Chondrocyte (in vitro differentiated cells): ENCODE measurements at places on chromosomes 7 and 10.

DNA sequence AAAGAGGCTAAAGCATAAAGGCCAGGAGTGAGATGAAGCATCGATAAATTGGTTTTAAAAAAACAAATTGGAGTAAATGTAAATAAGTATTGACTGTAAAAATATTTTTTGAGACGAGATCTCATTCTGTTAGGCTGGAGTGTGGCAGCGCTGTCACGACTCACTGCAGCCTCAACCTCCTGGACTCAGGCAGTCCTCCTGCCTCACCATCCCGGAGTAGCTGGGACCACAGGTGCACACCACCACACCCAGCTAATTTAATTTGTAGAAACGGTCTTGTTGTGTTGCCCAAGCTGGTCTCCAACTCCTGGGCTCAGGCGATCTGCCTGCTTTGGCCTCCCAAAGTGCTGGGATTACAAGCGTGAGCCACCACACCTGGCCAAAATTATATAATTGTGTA lies 17.8 kb downstream of the HNRNPA2B1 start:
- no peak for DNase-seq

- no peak for DNase-seq
These were observed 124.4 kb downstream of the HGF start for GRCh38 chr7:81645435-81645834.

DNA sequence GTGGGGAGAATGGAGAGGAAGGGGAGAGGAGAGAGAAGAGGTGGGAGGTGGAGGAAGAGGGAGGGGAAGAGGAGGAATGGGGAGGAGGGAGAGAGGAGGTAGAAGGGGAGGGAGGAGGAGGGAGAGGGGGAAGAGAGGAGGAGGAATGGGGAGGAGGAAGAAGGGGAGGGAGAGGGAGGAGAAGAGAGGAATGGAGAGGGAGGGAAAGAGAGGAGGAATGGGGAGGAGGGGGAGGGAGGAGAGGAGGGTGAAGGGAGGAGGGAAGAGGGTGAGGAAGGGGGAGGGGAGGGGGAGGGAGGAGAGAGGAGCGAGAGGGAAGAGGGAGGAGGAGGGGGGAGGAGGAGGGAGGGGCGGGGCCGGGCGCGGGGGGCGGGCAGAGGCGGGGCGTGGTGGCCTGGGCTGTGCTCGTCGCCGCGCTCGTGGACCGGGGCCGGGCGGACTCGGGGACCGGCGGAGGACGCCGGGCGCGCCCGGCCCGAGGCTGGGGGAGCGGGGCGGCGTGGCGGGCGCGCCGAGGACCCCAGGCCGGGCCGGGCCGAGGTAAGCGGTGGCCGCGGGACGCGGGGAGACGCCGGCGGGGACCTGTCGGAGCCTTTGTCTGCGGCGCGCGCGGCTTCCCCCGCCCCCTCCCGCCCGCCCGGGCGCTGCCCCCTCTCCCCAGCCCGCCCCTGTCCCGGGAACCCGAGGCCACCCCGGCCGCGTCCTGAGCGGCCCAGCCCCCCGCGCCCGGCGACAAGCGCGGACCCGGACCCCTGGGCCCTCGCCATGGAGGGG lies at the start of gene SLC29A4:
TSS of gene SLC29A4 (plus strand) at position 401 of the 774 bp plus-strand sequence. CDS start 4,874 bp downstream, outside the sequence.
- no peak for DNase-seq

DNA sequence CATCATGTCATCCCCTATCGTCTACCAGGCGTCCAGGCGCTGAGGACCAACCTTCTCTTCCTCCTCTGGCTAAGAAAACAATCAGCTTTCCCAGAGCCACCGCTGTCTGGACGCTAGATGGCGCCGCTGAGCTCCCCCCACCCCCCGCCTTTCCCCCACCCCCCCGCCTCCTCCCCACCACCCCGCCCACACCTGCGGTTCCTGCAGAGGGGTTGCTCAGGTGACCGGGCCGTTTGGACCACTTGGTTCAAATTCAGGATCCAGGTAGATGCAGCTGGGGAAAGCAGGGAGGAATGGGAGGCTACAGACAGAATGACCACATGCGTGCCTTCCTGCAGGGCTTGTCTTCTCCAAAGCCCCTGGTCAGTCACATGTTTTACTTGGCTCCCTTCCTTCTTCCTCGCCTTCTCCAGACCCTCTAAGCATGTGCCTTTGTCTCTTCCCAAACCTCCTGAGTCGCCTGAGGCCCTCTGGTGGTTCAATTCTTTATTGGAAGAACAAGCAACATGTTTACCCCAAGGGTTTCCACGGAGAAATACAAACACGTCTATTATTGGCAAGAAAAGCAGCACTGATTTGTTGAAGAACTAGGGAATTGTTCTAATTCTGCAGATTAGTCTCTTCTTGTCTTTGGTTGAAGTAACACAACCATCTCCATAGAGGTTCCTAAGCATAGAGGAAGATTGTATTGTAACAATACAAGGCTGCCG lies 24.7 kb downstream of the AOC1 start:
- no peak for DNase-seq

- DNase-seq, result no peak
These were observed 92.5 kb downstream of the KLF6 start for GRCh38 chr10:3692387-3692999.

- DNase-seq, result no peak
These were observed 239.7 kb upstream of the INHBA start for GRCh38 chr7:41942468-41943093.

DNA sequence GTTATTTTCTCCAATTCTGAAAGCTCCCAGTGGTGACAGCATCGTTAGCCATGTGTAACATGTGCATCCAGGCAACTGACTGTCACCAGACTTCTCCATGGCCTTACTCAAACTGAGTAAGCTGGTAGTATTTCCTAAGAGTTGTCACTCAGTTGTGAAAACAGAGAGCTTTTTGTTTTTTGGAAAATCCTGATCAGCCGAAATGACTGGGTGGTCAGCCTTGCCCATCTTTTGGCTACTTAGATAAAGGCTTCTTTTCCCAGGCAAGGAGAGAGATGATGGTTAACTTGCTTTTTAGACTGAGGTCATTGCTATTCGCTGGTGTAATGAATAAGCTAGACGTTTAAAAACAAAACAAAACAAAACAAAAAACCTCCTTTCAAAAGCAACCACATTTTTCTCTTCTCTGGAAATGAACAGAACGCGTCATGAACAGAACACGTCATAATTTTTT lies 159.5 kb upstream of the KLF14 start:
- no peak for DNase-seq

DNA sequence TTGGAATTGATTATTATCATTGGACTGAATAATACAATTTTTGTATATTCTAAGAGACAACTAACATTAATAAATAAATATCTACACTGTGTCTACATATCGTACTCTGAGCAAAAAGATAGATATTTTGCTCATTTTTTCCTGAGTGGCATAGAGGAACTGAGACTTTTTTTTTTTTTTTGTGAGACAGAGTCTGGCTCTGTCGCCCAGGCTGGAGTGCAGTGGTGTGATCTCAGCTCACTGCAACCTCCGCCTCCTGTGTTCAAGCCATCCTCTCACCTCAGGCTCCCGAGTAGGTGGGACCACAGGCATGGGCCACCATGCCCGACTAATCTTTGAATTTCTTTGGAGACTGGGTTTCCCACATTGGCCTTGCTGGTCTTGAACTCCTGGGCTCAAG lies 14.0 kb downstream of the KMT2E start:
- DNase-seq, result no peak

- no peak for DNase-seq
These were observed 23.2 kb downstream of the UPF2 start for GRCh38 chr10:12019283-12019971.
